NCI-H2171 treated with DMSO at 0.1 percent for 48 hours (cell line): ENCODE measurements at places on chromosomes 1 and 21.

- DNase-seq = no peak
Measured at GRCh38 chr1:169985757-169986156, 88.7 kb downstream of the KIFAP3 start.

DNA sequence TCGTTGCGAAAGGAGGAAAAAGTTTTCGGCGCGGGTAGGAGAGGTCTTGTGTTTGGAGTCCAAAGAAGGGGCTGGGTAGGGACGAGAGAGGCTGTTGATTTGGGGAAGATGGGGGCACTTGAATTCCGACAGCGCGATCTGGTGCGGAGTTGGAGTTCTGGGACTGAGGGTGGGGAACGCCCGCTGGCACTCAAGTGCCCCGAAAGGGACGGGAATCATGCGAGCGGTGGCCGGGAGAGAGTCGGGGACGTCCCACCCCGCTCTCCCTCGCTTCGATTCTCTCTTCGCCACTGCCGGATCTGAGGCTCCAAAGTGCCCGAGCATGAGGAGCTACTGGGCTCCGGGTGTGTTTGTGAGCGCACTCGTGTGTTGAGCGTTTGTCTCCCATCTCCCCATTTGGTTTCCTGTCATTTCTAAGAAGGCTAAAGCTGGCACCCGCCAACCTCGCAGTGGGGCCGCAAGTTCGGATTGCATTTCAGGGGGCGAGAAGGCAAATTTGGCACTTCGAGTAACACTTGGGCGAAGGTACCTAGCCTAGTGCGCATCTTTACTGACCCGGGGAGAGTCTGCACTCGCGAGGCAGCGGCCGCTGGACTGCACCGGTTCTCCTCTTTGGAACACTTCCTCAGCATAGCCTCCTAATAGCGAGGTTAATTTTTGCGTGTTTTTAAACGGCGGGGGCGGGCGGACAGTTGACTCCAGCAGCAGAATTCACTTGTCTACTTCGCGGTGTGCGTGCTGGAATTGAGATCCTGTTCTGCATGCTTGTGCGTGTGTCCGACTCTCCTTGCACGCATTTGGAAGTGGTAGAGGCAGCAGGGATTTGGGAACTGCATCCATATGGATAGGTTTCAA is 1.2 kb downstream of the CHRM3 start:
- no peak for DNase-seq

DNA sequence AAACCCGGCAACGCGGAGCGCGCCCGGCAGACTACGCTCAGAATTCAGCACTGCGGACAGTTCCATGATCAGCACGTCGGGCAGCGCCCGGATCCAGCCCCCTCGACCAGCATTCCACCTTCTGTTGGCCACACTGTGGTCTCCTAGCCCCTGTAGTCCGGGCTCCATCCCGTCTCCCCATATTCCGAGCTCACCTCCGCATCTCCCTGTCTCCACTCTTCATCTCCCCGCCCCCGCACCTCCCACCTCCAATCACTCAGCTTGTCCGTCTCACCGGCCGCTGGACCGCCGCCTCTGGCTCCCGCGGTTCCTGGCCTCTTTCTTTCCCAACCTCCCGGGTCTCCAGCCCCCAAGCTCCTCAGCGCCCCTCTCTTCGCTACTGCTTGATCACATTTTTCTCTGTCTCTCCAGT is 500 bp downstream of the EPHA10 start:
- no peak for DNase-seq

GRCh38 chr1:158163000-158163947 is 17.4 kb upstream of the CD1D start:
- DNase-seq = no peak

GRCh38 chr1:51518586-51519047 is 449 bp downstream of the EPS15 start:
- DNase-seq = no peak

DNA sequence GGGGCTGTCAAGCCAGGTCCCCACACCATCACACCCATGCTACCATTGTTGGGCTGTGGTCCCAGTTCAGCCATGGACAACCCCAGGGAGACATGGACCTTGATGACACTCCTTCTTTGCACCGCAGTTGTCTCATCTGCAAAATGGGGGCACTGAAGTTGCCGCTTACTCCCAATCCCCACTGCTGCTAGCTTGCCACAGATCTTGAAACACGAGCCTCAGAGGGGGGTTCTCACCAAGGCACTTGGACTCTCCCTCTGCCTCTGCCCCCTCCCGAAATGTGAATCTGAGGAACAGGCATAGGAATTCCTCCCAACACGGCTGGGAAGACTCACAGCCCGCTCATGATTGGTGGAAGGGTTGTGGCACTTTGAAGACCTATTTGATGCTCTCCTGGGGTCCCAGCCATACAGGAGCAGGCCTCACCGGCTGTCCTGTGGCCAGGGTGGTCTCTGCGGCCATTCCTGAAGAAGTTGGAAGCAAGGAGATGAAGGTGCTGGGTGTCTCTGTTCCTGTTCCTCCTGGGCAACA is 31.1 kb downstream of the RUNX3 start:
- DNase-seq = no peak

- peak; percentile 53 for DNase-seq
Measured at GRCh38 chr21:43370091-43370658, 56.8 kb downstream of the SIK1 start.

GRCh38 chr1:228094432-228095016 is 8.6 kb downstream of the C1orf35 start:
- no peak for DNase-seq

- DNase-seq = no peak
Measured at GRCh38 chr1:17994046-17994445, 113.6 kb upstream of the IGSF21 start.

- no peak for DNase-seq
Measured at GRCh38 chr1:201769966-201770365, 59.0 kb upstream of the IPO9 start.

GRCh38 chr1:59967780-59968179 is 41.2 kb upstream of the CYP2J2 start:
- no peak for DNase-seq

DNA sequence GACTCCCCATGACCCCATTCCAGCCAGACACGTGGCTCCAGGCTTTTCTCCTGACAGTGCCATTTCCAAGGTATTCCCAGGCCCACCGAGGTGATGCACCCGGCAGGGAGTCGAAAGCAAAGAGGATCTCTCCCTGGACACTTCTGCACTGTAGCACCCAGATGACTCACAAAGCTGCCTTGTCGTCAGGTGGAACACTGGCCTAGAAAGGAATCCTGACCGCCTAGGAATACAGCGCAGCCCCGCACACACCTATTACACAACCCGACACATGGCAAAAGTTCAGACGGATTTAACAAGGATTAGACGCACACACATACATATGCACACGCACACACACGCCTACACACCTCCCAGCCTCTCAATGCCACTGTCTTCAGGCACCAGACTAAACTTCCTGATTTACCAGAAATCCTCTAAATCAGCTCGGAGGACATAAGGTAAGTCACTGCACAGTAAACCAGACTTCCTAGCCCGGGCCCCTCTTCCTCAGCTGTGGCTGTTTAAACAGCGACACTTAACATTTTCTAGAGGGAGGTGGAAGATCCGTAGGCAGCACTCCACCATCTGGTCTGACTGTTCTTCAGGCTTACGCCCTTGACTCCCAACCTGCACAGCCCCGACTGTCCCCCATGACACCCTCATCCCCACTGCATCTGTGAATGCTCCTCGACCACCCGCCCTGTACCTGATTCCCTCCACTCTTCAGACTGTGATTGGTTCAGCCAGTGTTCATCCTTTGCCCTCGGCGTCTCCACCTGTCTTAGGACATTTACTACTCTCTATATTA is 12.7 kb downstream of the FAM89A start:
- no peak for DNase-seq

GRCh38 chr21:16055014-16055413 is 325.2 kb downstream of the USP25 start:
- DNase-seq = no peak

DNA sequence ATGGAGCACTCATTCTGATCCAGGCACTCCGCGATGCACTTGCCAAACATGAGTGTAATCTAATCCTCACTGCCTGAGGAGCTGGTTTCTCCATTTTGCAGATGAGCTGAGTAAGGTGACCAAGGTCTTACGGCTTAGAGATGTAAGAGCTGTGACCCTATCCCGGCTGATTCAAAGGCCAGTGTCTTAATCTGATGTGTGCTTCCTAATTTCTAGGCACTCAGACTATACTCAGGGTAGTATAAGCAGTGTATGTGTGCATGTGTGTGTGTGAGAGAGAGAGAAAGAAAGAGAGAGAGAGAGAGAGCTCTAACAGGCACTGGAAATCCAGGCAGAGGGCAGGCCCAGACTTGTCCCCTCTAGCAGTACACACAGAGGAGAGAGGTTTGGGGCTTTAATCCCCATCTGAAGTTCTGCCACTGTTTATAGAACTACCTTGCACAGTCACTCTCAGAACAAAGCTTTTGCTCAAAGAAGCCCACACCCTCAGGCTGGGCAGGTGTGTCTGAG is 188.2 kb downstream of the ZBTB18 start:
- DNase-seq = peak; percentile 78

DNA sequence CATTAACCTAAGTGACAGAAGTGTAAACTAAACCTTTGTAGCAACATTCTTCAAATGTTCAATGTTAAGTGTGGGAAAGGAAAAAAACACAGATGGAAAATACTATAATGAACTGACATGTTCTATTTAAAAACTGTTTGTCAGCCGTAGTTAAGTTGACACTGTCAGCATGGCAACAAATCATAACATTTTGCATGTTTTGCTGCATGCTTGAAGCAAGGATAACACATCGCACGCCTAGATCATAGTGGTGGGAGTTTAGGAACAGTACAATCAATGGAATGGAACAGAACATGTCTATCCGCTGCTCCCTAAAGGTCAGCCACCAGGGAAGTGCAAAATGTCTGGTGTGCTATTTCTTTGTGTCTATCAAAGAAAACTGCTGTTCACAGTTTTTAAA is 62.5 kb upstream of the ESRRG start:
- DNase-seq = no peak

- no peak for DNase-seq
Measured at GRCh38 chr1:94940738-94941137, 13.8 kb upstream of the CNN3 start.

GRCh38 chr1:114755006-114755931 is 2.5 kb downstream of the CSDE1 start:
- no peak for DNase-seq

DNA sequence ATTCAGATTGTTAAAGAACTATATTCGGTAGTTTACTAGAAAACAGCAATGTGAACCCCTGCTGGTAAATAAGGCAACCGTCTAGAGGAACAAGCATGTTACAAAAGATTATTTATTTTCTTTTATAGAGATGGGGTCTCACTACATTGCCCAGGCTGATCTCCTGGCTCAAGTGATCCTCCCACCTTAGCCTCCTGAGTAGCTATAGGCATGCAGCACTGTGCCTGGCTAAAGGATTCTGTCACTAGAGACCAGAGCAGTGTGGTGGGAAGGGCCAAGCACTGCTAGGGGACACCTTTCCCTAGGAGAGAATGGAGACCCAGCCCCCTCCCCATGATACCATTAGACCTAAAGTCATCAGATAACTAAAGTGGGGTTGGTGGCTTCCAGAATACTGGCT is 28.9 kb downstream of the SLC27A3 start:
- no peak for DNase-seq

DNA sequence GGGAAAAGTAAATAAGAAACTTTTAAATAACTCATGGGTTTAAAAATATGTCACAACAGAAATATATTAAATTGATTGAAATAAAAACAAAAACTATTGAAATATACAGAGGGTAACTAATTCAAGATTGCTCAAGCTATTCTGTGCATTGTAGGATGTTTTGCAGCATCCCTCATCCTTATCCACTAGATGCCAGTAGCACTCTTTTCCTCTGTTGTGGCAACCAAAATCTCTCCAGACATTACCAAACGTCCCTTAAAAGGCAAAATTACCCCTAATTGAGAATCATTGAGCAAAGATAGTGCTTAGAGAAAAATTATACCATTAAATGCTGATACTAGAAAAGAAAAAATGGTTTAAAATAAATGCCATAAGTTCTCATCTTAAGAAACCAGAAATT is 682.6 kb downstream of the RWDD3 start:
- DNase-seq = peak; percentile 27

DNA sequence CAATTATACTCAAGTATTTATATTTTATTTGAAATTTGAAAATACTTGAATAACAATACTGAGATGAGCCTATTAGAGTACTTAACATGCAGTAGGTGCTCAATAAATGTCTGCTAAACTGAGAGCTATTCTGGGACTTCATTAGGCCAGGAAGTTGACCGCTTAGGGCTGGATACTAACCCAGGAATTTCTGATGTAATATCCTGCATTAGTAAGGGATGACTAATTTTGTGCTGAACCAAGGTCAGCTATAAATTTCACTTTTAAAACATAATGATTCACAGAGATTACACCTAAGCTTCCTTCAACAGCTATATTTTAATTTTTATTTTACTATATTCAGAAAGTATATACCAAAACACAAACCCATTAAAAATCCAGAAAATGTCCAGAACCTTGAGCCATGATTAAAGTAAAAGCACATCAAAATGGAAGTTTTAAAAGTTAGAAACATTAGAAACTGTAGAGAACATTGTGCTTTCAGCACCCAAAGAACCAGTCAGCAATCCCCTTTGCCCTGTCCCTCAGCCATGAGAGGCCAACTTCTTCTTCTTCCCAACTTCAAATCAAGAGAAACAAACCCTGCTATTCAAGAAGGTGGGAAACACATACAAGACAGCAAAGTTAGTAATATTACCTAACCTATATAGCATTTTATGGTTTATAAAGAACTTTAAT is 35.4 kb downstream of the WNT2B start:
- DNase-seq = no peak

DNA sequence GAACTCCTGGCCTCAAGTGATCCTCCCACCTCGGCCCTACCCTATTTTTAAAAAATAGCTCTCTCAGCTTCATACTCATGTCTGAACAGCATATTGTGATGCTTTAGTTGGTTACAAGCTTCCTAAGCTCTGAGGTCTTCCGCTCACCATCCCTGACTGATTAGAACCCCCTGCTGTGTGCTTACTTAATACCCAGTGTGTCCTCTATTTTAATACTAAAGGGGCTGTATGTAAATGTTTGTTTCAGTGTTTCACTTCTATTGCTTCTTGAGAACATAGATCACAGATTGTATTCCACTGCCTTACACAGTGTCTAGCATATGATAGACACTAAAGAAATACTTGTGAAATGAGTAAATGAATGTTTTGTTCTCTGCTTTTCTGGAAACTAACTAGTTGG is 29.8 kb downstream of the ZYG11B start:
- DNase-seq = no peak

- no peak for DNase-seq
Measured at GRCh38 chr1:19676438-19676922, 11.8 kb downstream of the HTR6 start.

DNA sequence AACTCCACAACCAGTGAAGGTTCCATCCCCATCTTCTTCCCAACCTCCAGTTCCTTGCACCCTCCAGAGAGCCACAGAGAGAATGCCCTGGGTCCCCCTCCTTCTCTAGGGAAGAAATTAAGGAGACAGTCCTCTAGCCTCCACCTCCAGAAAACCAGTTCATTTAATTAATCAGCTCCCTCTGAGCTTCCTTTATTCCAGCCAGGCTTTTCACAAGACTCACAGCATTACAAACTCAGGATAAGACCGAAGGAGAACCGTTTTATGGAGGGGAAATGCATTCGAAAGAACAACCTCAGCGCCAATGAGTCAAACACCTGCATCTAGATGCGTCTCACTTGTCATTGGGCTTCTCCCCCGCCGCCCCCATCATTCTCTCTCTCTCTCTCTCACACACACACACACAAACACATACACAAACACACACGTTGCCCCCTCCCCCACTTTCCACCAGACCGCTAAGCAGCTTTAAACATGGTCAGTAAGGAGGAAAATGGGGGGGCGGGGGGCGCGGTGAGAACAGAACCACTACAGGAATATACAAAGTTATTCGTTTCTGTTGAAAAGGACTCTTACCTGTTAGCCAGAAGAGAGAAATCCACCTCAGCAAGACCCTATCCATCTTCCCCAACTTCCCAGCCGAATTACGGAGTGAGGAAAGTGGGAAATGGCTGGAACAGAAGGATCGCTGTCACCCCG is 544 bp downstream of the ILDR2 start:
- peak; percentile 17 for DNase-seq
